ENCODE measurements at places on chromosomes 4 and X. TPM values are rescaled to one million over a fixed set of nuclear protein-coding genes. Genes with fewer than 3 reads are reported as not detected.

DNA sequence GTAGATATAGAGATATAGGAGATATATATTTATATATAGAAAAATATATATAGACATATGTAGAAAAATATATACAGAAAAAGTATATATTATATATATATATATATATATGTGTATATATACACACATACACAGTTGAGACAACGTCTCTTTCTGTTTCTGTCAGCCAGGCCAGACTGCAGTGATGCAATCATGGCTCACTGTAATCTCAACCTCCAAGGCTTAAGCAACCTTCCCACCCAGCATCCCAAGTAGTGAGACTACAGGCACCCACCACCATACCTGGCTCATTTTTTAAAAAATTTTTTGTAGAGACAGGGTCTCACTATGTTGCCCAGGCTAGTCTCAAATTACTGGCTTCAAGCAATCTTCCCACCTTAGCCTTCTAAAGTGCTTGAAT, 426.3 kb downstream of the GPM6A start:
- DNase-seq = no peak

DNA sequence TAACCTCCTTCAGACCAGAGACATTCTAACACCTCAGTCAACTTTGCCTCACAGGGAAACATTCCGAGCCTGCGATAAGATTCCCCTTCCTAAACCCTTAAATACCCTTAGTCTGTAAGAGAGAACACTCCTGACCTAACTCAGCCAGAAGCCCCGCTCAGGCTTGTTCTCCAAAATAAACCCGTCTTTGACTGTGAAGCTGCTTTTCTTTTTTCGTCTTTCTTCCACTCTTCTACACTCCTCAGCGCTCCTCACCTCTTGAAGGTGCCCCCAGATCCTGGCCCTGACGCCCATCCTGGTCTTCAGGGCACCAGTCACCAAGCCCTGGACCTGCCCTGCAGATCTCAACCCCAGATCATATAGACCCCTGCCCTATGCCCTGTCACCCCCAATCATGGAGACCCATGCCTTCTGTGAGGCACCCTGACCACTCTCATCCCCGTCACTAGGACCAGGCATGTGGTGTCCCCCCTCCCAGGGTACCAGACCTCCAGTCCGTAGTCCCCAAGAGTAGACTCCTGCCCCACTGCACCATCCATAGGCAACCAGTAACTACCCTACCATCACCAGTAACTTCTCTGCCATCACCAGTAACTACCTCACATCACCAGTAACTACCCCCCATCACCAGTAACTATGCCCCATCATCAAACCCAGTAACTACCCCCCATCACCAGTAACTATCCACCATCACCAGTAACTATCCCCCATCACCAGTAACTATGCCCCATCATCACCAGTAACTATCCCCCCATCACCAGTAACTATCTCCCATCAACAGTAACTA, 3.5 kb downstream of the ASMTL start:
- DNase-seq = no peak

GRCh38 chr4:95141361-95141760, 383.6 kb downstream of the BMPR1B start:
- no peak for DNase-seq

DNA sequence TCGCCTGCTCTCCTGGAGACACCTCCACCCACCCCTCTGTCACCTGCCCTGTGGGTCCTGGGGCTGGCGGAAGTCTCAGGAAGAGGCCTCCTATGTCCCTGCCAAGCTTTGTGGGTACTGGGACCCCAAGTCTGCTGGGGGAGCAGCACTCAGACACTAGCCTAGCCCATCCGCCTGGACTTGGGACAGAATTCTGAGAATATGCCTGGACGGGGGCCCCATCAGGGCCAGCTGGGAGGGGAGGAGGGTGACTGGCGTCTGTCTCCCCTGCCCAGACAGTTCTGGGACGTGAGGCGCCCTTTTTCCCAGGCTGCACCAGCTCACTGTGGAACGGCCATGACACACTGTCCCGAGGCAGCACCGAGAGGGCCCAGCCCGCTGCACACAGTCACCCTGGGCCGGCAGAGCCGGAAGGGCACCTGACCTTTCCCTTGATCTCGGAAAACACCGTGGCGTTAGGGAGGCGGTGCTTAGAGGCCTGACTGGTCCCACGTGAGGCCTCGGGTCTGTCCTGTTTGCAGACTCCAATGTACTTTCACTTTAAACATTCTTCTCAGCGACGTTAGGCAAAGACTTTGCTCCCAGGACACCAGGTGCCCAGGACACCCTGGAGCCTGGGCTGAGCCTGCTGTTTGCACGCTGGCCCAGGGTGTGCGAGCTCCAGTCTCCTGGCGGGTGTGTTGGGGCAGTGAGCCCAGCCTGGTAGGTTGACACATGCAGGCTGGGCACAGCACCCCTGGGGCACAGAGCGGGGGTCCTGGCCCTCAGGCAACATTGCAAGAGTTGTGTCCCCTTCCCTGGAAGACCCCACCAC, 700 bp downstream of the SLC26A1 start:
- DNase-seq = no peak

DNA sequence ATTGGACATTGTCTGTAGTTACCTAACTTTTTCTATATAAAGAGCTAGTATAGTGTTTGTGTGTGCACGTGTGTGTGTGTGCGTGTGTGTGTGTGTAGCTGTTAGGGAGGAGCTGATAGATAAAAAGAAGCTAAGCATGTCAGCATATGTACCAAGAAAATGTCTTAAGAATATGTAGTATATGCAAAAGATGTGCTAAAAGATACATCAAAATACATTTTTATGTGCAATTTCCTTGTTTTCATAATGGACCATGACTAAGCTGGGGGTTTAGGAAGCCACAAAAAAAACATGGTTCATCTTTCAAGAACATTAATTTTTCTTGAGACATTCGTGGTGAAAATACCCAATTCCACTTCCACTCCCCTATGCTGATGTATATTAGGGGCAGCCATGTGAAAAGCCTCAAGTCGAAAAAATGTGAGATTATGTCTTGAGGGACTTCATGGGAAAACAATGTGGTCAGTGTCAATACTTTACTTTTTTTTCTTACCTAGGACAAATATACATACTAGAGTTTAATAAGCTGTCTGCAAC, 1599.7 kb downstream of the ARAP2 start:
- DNase-seq = no peak

DNA sequence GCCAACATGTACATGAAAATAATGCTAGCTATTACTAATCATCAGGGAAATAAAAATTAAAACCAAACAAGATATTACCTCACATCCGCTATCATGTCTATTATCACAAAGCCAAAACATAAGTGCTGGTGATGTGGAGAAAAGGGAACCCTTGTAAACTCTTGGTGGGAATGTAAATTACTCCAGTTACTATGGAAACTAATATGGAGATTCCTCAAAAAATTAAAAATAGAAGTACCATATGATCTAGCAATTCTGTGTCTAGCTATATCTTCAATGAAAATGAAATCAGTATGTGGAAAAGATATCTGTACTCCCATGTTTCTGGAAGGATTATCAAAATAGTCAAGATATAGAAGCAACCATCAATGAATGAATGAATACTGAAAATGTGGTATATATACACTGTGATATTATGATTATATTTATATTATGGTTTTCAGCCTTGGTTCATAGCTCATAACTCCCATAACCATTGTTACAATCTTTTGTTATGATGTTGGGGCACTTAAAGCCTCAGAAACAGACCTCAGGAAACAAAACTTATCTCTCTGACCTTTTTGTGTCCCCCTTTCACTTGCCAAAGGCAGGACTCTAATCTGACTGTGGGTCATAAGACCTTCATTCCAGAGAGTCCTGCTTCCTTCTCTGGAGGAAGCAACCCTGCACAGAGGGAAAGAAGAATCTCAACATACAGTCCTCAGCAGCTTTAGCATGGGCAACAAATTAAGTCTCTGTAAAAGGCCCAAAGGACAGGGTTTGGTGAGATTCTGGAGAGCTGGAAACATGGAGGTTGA, 933.2 kb downstream of the ADGRL3 start:
- DNase-seq = no peak

GRCh38 chr4:64068096-64068495, 341.2 kb downstream of the TECRL start:
- DNase-seq = no peak

GRCh38 chr4:113880240-113881028, 99.0 kb downstream of the ARSJ start:
- no peak for DNase-seq

- DNase-seq = no peak
Observed at GRCh38 chr4:61217222-61217621, 17.1 kb downstream of the ADGRL3 start.

Gene PHOX2B
- not detected for total RNA-seq

GRCh38 chr4:9685692-9686091, 95.7 kb upstream of the DRD5 start:
- DNase-seq = no peak

Gene IKBKG
- 18.9 TPM for total RNA-seq

DNA sequence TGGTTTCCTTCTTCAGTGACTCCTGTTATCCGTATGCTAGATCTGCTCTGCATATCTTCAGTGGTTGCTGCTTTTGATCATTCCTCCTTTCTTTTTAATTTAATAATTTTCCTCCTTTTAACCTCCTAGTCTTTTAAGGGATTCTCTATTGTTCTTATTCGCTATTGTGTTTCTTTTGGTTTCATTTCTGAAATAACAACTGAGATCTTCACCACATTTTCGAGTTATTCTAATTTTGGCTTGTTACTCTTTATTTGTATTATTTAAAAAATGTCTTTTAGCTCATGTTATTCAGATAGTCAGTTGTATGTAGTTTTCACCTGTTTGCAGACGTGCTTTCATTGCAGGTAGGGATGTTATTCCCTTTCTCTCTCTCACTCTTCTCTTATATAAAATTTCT, 24.9 kb downstream of the IGFBP7 start:
- DNase-seq = no peak

GRCh38 chr4:38818441-38818976, 13.9 kb upstream of the TLR1 start:
- DNase-seq = no peak

All from cardiac septum (tissue), 1 donor.